ENCODE measurements at places on chromosomes 6 and 20.

- no peak for DNase-seq
Measured at GRCh38 chr20:48278961-48279481, 493.7 kb upstream of the SULF2 start.

GRCh38 chr6:52499681-52500236 lies 77.1 kb downstream of the TRAM2 start:
- DNase-seq: no peak

DNA sequence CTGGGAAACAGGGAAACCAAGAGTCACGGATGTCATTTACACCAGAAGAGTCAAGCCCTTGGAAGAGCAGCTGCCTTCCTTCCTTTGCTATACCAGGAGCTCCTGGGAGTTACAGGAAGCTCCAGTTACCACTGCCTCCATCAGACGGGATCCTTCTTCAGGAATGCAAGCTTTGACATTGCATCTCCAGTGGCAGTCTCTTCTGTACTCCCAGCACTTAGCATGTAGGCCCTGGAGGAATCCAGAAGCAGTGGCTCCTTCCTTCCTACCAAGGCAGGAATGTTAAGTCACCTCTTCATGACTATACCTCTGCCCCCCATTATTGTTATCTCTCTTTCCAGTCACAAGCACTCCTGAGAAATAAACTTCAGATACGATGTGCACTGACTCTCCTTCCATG lies 836.0 kb downstream of the MAFB start:
- DNase-seq: no peak

DNA sequence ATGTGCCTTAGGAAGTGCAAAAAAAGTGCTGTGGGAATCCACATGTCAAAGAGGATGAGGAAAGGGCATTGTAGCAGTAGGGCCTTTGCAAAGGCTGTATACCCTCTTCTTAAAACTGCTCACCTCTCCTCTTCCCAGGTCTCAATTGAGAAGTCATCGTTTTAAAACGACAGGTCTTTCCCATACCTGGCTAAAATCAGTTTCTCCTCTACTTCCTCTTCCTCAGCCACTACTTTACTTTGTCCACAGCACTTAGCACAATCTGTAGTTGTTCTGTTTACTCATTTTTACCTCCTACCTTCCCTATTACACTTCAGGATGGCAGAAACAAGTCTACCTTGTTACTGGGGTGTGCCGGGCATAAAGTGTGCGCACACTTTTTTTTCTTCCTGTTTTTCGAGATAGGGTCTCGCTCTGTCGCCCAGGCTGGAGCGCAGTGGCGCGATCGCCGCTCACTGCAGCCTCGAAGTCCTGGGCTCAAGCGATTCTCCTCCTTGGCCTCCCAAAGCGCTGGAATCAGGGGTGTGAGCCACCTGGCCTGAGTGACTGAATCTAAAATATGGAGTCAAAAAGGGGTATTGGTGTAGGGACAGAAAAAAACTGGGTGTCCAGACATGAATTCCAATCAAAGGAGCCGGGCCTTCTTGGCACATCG lies 9.8 kb upstream of the ELOVL5 start:
- no peak for DNase-seq

DNA sequence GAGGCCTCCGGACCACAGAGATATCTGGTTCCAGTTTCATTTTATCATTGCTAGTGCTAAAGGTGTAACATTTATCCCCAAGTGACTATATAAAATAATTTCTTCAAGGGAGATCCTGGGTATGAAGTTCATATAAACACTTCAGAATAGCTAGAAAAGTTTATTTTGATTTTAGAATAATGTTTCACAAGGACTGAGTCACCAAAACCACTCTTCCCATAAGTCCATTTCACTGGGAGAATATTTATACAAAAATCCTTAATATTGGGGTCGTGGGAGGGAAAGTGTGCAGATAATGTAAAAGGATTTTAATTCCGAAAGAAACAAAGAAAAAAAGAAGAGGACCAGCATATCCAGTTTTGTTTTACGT lies 128.1 kb downstream of the ISM1 start:
- no peak for DNase-seq

DNA sequence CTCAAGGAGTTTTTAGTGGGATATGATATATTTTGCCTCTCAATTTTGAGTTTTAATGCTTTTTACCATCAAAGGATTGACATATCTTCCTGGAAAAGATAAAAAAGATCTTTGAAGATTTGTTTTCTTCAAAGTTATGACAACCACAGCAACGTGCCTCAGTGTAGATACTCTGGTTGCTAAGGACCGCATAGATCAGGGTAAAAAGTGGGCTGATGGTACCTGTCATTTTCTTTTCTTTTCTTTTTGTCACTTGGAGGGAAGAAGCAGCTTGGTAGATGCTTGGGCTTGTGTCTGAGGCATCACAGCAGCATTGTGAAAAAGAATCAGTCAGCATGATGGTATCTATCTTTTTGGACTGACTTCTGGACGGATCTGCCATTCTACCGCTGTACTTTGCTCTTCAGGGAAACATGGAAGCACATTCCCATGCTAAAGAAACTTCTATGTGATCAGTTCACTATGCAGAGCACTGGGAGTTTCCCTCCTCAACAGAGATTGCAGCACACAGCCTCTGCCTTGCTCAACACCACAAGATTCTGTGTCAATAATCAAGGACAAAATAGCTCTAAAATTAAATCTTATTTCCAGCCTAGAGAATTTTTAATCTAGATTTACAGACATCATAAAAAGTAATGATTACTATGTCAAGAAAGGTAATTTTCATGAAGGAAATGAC lies 54.8 kb upstream of the SGK1 start:
- no peak for DNase-seq

DNA sequence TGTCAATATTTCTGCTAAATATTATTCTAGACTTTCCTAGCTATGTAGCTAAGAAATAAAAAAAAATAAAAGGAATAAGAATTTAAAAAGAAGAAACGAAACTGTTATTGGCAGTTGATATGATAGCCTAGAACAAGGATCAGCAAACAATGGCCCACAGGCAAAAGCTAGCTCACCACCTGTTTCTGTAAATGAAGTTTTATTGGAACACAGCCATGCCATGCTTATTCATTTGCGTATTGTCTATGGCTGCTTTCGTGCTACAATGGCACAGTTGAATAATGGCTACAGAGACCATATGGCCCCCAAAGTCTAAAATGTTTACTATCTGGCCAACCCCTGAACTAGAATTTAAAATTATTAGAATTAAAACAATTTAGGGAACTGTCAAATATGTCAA lies 952.6 kb upstream of the MAP3K7 start:
- DNase-seq: no peak

- no peak for DNase-seq
Measured at GRCh38 chr6:121595646-121596045, 160.2 kb downstream of the GJA1 start.

- DNase-seq: no peak
Measured at GRCh38 chr6:76861403-76861802, 601.9 kb downstream of the HTR1B start.
